ENCODE measurements at places on chromosomes 6 and 20. TPM values are rescaled to one million over a fixed set of nuclear protein-coding genes. Genes with fewer than 3 reads are reported as not detected.

EDN1 gene
- not detected for total RNA-seq

BACH2 gene
- 66.9 TPM for total RNA-seq

GRCh38 chr20:1870792-1871550 is 24.2 kb upstream of the SIRPA start:
- no peak overlapping the region for H3K4me3 ChIP-seq
- DNase-seq, result no peak
- H3K27me3 ChIP-seq, result peaks cover 13% of the 10 kb centered on the region
- no peak overlapping the region for H3K27ac ChIP-seq

DNA sequence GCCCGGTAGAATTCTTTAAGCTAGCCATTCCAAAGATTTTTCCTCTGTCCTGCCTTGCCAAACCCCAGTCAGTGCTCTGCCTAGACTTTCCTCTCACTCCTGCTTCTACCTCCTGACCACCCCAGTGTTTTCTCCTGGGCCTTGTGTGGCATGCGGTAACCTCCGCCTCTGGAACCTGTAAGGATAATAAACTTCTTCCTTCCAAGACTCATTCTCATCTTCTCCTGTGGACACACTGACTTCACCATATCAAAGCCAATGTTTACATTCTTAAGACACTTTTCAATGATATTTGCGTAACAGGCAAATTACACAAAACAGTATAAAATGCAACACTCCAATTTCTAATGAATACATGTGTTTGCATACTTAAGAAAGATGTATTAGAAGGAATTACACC is 354.6 kb downstream of the RNF144B start:
- no peak overlapping the region for H3K4me3 ChIP-seq
- H3K27ac ChIP-seq, result no peak overlapping the region
- DNase-seq, result no peak
- H3K4me1 ChIP-seq, result no peaks in the 10 kb centered on the region
- H3K36me3 ChIP-seq, result no peaks in the 10 kb centered on the region

APMAP gene
- total RNA-seq, result 36.7 TPM

- no peaks in the 10 kb centered on the region for H3K36me3 ChIP-seq
- DNase-seq, result no peak
- no peak overlapping the region for H3K4me3 ChIP-seq
- H3K27me3 ChIP-seq, result peaks cover 4% of the 10 kb centered on the region
- no peaks in the 10 kb centered on the region for H3K4me1 ChIP-seq
- no peak overlapping the region for H3K27ac ChIP-seq
Measured at GRCh38 chr6:72476051-72476450, 145.8 kb upstream of the KCNQ5 start.

- H3K36me3 ChIP-seq, result no peaks in the 10 kb centered on the region
- peaks cover 6% of the 10 kb centered on the region for H3K4me1 ChIP-seq
- H3K27me3 ChIP-seq, result peaks cover 5% of the 10 kb centered on the region
- no peak overlapping the region for H3K27ac ChIP-seq
- no peak for DNase-seq
Measured at GRCh38 chr20:58623579-58624473, 27.3 kb upstream of the STX16 start.

DNA sequence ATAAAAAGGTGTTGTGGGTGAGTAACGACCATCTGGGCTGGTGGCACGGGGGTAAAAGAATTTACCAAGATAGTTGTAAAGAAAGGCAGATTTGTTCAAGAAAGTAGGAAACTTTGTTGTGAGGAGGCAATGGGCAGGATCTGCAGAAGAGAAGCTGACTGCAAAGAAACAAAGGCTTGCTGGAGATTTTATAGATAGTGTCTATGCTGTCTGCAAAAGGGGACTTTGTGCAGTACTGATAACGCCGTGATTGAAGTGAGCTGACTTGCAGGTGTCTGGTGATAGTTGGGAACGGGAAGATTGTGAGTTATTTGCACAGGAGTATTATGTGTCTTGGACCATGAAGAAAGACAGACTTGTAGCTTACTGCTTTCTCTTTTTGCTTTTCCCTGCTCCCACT is 36.8 kb upstream of the GSTA3 start:
- H3K27me3 ChIP-seq, result peaks cover 26% of the 10 kb centered on the region
- H3K4me3 ChIP-seq, result no peak overlapping the region
- no peak overlapping the region for H3K27ac ChIP-seq
- DNase-seq, result no peak
- H3K36me3 ChIP-seq, result no peaks in the 10 kb centered on the region

Data from activated CD8-positive, alpha-beta T cell treated with anti-CD3 and anti-CD28 coated beads for 36 hours (primary cell).